ENCODE measurements at places on chromosomes 7 and 10. TPM values are rescaled to one million over a fixed set of nuclear protein-coding genes. Genes with fewer than 3 reads are reported as not detected.

Gene PSMG3
- total RNA-seq: 13.3 TPM

Gene PIK3CG
- total RNA-seq: 2.5 TPM

Gene AGFG2
- 21.5 TPM for total RNA-seq

Gene XRCC2
- total RNA-seq: 0.65 TPM

Gene C10orf62
- total RNA-seq: 0.97 TPM

Gene TACR2
- 0.19 TPM for total RNA-seq

Gene CPEB3
- 14.1 TPM for total RNA-seq

Gene AZGP1
- 94.1 TPM for total RNA-seq

Gene PTPN20
- total RNA-seq: 14.3 TPM

Gene RBM20
- 103 TPM for total RNA-seq

Gene CTTNBP2
- total RNA-seq: 1.5 TPM

Gene RAMP3
- total RNA-seq: 33.8 TPM

Gene CYP2C19
- not detected for total RNA-seq

Data from Right ventricle myocardium inferior (tissue), 1 donor.